ENCODE measurements at places on chromosomes 1 and 21.

DNA sequence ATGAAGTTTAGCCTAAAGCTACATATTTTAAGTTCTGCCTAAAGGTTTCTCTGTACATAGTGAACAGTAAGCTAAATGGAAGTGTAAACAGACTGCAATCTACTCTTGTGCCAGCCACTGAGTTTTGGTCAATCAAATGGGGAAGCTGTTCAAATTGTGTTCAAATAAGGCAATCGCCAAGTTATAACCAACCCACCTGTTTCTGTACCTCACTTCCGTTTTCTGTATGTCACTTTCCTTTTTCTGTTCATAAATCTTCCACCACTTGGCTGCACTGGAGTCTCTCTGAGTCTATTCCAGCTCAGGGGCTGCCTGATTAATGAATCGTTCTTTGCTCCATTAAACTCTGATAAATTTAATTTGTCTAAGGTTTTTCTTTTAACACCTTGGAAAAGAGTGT lies 10.8 kb upstream of the THEM4 start:
- no peak for DNase-seq

- no peak for DNase-seq
Observed at GRCh38 chr1:115219927-115220326, 118.1 kb downstream of the NGF start.

DNA sequence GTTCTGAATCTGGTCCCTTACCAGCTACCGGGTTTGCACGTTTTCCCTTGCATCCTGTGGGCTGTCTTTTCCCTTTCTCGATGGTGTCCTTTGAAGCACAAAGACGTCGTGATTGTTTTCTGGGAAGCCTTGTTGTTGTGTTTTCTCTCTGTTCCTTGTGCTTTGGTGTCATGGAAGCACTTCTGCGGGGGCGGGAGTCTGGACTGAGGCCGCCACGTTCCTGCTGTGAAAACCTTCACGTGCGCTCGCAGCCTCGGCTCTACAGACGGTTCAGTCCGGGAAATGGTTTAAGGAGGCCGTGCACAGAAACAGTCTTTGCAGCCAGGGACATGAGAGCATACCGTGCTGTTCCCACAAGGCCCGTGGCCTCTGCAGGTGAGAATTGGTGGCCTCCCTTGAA lies 68.5 kb downstream of the SKI start:
- DNase-seq = no peak

DNA sequence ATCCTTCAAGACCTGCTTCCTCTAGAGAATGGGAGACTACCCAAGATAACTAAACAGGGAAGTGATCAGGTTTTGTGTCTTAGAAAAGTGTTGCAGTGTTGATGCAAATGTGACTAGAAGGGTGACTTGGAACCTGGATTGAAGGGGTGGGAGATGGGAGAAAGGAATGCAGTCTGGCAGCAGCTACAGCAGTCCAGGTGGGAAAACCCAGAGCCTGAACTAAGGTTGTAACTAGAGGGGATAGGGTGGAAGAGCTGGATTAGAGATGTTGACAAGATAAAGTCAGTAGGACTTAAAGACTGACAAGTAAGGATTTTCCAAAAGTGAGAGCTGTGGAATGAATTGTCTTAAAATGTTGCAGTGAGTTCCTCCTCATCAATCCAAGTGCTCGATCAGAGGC lies 7.1 kb upstream of the SHISA4 start:
- no peak for DNase-seq

DNA sequence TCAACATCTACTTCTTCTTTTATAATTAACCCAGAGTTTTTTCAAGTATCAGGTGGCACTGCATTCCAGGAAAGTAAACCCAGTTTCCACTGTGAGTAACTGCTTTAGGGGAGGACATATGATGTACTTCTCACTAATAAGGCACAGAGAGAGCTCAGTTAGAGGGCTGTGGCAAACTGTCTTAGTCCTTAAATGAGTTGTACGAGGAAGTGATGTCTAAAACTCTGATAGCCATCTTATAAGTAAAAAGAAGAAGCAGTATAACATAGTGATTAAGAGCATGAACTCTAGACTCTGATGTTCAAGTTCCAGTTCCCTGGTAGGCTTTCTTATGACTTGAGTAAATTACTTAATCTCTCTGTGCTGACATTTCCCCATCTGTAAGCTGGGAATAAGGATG lies 58.7 kb upstream of the PTGS2 start:
- DNase-seq = no peak

DNA sequence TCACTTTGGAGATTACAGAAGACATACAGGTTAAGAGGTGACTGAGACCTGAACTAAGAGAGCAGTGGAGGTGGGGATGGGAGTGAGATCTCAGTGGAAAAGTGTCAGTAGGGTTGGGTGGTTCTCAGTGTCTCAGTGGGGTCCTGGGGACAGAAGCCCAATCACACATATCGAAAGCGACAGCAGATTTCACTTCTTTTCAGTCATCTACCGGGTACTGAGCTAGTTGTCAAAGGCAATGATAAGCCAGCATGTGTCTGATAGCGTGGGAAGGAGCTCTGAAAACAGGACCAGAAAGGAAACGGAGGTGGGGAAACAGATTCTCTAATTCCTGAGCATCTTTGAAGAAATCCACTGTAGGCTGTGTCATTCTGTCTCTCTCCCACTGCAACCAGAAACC lies 59.5 kb downstream of the RHOU start:
- no peak for DNase-seq

- DNase-seq = no peak
Observed at GRCh38 chr1:39573736-39574624, 2.6 kb downstream of the PABPC4 start.

DNA sequence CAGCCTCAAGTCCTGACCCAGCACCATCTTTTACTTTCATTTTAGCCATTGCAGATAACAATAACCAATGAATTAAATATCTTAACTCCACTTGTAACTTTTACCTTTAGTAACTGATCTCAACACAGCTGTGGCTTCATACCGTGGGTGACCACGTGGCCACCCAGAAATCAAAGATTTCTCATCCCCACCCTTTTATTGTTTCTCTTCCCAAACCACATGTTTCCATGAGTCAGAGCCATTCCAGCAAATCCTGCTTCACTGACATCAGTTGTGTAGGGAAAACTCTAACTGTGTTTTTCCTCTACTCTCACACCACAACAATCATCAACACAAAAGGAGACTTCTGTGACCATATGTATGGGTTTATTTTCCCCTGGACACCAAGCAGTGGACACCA lies 25.1 kb upstream of the BRDT start:
- DNase-seq = no peak

GRCh38 chr1:91015358-91015780 lies 6.5 kb downstream of the ZNF644 start:
- no peak for DNase-seq

GRCh38 chr1:58031416-58031815 lies 515.1 kb downstream of the OMA1 start:
- DNase-seq = no peak

Data from HuH-7.5 (cell line).